Psoas muscle (tissue), 8 donors: ENCODE measurements at places on chromosomes 3 and 15.
A peak's percentile ranks its signal among the peaks of the same experiment; 100 is the strongest.

DNA sequence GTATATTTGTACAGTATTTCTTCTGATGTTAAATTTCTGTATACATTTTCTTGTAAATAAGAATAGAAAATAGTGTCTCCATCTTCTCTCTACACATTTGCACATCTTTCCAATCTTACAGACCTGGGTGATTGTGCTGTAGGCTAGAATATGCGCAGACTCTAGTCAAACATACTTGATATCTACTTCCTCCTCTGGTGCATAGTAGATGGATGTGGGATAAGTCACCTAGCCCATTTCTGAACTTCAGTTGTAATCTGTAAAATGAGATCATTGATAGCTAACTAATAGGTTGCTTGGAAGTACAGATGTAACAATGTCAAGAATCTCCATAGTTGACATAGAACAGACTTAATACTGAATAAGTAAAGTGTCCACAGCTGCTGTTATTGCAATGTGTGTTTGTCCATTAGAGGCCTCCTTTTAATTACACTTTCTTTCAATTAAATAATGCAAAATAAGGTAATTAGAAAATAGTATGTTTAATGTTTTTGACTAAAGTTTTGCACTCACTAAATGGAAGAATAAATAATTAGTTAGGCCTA is 46.7 kb downstream of the ALCAM start:
- no peak for DNase-seq

DNA sequence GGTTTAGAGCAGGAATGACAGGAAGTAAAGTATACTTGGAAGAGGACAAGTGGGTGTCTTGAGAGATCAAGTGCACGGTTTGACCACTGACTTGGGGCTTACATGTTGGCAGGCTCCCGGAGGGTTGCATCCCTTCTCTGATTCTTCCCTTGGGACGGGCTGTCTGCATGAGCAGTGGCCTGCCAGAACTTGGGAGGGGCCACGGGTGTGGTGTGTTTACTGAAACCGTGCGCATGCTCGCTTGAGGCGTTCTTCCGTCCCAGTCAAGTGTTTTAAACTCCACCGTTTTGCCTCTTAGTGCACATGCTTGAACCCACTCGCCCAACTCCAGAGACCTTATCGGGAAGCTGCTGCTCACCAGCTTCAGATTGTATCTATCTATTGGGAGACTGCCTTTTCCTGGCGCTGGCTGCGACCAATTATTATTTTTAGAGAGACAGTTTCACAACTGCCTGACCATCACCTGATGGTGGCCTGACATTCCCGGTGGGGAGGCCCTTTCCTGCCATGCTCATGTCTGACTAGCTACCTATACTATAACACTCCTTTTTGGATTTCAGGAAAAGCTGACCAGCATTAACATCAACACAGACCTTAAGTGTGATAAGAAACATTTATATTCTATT is 14.9 kb upstream of the C3orf22 start:
- DNase-seq = peak; percentile 63

DNA sequence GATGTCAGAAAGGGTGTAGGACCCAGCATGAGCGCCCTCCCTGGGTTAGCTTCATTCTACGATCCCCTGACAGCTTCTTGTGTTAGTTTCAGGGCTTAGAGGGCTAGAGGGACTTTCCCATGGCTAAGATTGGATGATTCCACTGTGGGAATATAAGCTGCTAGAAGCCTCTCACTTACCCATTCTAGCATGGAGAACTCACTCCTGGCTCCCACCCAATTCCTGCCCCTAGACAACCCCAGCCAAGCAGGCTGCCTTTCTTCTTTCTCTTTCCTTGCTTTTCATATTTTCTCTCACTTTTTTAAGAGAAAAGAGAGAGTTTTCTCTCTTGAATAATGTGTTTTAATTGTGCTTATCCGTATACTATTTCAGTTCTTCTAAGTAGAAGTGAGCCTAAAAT is 335.1 kb upstream of the CNTN6 start:
- DNase-seq = no peak

DNA sequence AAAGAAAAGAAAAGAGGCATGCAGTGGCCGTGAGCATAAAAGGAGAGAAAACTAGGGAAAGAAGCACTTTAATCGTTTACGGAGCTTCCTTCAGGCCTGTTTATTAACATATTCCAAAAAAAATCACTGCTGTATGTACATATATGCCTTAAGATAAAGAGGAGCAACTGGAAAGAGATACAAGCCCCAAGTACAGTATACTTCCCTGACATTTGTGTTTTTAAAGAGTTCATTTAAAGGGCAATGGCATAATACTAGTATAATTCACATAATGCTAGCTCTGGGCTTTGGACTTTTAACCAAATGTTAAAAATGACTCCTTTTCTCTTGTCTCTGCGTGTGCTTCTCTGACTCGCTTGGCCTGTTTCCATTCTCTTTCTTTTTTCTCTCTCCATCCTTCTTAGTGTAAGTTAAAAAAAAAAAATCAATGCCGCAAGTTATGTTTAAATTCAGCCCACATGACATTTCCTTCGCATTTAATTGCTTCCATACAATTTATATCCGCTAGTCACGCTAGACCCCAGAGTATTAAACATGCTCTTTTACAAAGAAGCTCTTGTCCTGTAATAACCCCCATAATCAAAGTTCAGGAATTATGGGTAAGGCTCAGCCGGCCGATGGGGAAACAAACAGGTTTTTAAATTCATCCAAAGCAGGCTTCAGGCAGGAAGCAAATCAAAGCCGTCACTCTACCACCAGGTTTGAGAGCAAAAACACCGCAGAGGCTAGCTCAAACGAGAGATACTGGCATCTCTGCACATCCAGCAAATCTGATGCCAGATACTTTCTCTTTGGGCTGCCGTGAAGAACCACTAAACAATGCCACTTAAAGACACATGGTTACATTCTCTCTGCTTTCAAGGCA is 19.4 kb downstream of the WWTR1 start:
- no peak for DNase-seq

- DNase-seq = no peak
Observed at GRCh38 chr3:17985658-17986347, 243.4 kb upstream of the TBC1D5 start.

GRCh38 chr15:31292391-31293015 is 34.1 kb upstream of the KLF13 start:
- DNase-seq = no peak

DNA sequence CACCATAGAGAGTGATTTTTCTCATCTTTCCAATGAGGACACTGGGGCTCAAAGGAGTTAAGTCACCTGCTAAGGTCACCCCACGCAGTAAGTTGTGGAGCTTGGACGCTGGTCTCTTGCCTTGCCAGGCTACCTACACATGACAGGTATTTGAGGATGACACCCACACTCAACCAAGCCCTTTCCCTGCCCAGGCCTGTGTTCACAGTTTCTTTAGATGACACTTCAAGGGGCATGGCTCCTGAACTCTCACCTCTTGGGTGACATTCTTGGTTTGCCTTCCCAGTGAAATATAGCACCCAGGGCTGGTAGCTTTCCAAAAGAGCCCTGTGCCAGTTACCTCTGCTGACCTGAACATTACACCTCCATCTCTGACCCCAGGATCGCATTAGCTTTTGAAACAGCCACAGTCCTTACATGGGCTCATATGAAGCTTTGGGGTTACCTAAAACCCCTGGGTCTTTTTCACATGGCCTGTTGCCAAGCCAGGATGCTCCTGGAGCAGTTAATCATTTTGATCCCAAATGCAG is 148.0 kb downstream of the RPLP1 start:
- no peak for DNase-seq

DNA sequence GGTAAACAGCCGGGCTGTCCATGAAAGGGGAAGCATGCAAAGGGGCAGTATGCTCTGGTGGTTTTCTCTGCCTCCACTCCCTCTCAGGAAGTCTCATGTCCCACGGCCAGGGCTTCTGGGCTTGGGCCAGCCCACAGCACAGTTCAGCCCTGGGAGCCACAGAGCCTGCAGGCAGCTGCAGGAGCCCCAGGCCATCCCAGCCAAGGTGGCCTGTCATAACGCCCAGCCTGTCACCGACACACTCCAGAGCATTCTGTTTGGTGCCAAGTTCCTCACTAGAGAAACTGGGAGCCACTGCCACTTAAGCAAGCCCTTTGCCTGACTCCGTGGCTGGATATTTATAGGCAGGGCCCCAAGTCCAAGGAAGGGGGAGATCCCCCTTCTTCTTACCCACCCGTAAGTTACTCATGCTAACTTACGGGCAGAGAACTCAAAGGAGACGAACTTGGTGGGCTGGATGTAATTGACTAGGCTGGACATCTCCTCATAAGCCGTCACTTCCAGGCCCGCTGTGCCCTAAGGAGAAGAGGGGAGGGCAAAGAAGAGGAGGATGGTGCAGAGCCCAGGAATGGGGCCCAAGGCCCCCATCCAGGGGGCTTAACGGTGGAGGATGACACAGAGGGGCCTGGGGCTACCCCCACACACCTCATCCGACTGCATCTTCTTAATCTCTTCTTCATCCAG is 11.7 kb downstream of the PLCB2 start:
- DNase-seq = no peak

DNA sequence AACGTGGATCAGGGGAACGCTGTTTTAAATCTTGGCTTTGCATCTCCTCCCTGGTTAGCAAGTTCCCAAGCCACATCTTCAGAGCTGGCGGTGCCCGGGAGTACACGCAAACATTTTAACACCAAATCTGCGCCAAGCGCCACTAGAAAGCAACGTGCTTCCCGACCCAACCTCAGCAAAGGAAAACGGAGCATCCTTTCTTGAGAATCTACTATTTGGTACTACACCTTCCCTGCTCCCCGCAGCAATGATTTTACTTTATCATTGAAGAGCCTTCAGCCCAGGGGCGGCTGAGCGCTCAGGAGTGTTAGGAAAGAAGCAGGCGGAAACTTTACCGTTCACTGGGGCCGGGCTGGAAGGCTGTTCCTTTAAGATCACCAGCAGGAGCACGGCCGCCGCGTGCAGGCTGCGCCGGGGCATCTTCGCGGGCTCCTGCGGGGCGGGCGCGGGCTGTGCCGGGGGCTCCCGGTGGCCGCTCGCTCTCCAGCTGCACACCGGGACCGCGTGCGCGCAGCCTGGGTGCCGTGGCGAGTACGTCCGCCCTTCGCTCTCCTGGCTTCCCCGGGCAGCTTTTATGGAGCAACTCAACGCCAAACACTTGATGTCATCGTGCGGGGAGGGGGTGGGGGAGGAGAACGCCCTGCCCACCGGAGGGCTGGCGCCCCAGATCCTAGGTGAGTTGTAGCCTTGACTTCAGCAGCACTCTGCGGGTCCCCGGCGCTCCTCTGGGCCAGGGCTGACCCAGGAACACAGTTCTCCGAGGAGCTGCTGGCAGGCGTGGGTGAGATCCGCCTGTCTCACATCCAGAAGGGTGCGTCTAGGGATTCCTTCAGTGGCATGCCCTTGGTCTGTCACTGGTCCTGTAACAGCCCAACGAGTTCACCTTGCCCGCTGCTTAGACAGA is at the start of gene CA12:
Gene CA12, minus strand, starts transcription at position 546 of the 904 bp plus-strand sequence. Its CDS starts 126 bp downstream, at position 420.
- peak; percentile 33 for DNase-seq

- DNase-seq = peak; percentile 31
Observed at GRCh38 chr15:78768531-78769408, 42.5 kb downstream of the ADAMTS7 start.

GRCh38 chr3:146033950-146034349 is 127.0 kb downstream of the PLOD2 start:
- no peak for DNase-seq

- no peak for DNase-seq
Observed at GRCh38 chr15:42147431-42147735, 9.1 kb downstream of the PLA2G4F start.

DNA sequence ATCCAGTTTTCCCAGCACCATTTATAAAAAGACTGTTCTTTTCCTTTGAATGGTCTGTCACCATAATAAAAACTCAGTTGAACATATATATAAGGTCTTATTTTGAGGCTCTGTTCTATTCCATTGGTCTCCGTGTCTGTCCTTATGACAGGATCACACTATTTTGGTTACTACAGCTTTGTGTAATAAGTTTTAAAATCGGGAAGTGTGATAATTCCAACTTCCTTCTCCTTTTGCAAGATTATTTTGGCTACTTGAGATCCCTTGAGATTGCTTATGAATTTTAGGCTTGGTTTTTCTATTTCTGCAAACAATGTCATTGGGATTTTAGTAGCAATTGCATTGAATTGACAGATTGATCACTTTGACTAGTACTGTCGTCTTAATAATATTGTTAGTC is 35.7 kb downstream of the SACM1L start:
- DNase-seq = no peak

DNA sequence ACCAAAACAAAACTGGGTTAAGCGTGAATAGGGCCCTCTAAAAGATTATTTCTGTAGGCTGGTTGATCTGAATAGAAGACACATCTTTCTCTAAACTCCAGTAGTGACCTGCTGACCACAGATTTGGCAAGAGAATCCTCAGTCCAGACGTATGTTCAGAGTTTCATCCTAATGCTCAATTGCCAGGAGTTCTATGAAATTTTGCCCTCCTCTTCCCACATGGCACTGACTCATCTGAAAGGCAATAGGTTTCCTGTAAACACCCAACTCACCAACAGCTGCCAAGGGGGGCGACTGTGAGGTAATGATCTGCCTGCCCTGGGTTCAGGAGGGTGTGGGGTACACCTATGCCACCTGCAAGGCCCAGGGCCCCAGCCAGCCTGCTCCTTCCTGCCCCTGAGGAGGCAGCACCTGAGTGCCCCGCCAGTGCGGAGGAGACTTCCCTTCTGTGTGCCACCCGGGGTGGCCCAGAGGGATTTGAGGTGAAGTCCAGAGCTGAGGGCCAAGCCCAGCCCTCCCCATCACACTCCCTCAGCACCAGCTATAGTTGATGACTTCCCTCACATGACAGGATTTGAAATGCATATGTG is 8.4 kb upstream of the PLA2G4D start:
- no peak for DNase-seq

DNA sequence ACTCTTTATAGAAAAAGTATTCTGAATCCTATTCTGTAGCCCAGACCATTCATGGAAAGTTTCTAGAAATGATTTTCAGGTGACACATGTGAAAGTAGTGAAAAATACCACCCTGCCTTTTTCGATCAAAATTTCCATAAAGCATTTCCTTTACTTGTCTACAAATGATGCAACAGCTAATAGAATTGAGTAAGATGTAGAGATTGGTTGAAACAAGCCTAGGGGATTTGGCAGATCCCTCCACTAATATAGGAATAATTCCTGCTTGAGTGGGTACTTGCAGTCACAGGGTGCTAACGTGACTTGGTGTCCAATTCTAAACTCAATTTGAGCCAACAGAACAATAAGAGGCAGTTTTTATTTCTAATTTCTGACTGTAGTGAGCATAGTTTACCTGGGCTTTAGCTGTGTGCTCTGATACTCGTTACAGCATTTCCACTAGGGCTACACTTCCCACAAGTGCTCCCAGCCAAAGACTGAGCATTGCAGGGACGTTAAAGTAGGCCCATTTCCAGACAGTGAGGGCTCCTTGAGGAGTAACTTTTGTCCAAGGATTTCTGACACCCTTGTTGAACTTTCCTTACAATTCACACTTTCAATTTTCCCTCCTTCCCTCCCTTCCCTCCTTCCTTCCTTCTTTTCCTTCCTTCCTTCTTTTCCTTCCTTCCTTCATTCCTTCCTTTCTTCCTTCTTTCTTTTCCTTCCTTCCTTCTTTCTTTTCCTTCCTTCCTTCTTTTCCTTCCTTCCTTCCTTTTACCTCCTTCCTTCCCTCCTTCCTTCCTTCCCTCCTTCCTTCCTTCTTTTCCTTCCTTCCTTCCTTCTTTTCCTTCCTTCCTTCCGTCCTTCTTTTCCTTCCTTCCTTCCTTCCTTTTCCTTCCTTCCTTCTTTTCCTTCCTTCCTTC is 53.9 kb upstream of the TP63 start:
- DNase-seq = no peak
